ENCODE measurements at places on chromosomes 11 and 22.
A peak's percentile ranks its signal among the peaks of the same experiment; 100 is the strongest.

DNA sequence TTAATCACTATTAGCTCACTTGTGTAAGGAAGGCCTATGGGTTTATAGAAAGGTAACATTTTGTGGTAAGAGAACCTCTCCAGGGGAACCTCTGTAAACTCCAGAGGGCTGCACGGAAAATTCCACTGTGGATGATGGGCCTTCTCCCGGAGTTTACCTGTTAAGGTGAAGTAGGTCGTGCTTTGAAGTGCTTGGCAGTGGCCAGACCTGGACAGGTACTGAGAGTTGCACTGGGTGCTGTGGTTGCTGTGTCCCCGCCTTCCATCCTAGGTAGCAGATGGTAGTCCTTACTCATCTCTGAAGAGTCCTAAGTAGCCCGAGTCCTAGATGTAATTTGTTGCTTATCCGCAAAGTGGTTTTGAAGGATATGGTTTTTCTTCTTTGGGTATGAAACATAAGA lies 133.4 kb downstream of the TEAD1 start:
- DNase-seq: no peak

- DNase-seq: peak; percentile 8
Measured at GRCh38 chr11:69253028-69253427, 40.9 kb upstream of the MYEOV start.

- DNase-seq: peak; percentile 79
Measured at GRCh38 chr22:31474743-31475142, 14.9 kb downstream of the EIF4ENIF1 start.

GRCh38 chr11:25309818-25310217 lies 813.0 kb downstream of the LUZP2 start:
- DNase-seq: no peak

GRCh38 chr11:119147604-119148333 lies 1.1 kb upstream of the ABCG4 start:
- no peak for DNase-seq

DNA sequence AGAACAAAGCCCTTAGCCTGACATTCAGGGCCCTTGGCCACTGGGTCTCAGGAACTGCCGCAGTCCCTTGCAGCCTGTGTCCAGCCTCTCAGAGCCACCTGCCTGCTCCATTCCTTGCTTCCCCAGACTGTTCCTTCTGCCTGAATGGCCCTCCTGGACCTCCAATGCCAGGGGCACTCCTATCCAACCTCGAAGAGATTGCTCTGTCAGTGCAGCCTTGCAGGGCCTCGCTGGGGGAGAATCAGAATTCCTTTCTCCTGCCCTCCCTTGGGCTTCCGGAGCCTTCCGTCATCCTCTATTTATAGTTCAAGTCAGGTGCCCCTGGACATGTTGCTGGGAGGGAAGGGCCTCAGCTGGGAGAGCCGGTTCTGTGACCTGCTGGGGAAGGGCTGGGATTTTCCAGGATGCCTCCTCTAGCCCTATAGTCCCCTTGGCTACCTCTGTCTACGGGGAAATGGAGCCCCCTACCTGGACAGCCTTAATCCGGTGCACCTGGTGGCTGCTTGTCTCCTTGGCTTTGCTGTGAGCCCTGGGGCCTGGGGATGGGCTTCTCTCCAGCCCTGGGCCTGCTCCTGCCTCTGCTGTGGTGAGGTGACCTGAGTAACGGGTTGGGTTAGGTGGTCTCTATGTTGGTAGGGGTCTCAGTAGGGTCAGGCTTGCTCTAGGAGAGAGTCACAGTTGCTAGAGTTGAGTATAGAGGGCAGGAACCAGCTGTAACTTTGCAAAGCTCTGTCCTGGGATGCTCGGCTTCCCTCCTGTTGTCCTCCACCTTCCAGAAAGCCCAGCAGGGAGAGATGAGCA lies 45.9 kb upstream of the SYT7 start:
- no peak for DNase-seq
